ENCODE measurements at places on chromosomes 3 and 15.

GRCh38 chr3:34725774-34726173 is 913.6 kb upstream of the ARPP21 start:
- DNase-seq: no peak

- DNase-seq: no peak
These were observed 74.0 kb upstream of the RARB start for GRCh38 chr3:25354071-25354470.

DNA sequence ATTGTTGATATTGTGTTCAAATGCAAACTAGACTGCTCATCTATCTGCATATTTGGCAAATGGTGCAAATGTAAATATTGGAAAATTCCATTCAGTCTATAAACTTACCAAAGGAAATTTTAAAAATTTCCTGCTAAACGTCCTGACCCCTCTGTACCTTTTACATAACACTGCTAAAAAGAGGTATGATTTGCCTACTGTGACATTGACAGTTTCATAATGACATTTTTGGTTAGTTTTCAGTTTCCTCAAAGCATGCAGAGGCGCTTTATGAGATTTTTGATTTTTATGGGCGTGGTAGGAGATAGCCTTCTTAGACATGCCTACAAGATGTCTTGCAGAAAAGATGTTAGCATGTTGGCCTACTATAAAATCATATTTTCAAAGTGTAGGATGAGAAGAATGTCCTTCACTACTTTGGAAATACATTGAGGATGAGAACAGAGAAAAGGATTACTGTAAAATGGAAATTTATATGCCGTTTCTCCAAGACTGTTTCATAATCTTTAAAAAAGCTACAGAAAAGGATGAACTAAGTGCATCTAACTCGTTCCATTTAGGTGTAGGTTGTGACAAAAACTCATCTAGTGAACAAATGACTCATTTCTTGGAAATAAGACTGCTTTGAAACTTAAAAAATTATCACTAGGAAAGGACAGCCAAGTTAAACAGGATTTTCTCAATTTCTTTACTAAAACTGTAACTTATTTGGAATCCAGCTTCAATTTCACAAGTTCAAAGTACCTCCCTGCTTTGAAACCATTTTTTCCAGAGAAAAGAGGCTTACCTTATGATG is 14.5 kb upstream of the ISLR start:
- DNase-seq: no peak

GRCh38 chr15:50190166-50190570 is 8.2 kb downstream of the SLC27A2 start:
- DNase-seq: no peak

DNA sequence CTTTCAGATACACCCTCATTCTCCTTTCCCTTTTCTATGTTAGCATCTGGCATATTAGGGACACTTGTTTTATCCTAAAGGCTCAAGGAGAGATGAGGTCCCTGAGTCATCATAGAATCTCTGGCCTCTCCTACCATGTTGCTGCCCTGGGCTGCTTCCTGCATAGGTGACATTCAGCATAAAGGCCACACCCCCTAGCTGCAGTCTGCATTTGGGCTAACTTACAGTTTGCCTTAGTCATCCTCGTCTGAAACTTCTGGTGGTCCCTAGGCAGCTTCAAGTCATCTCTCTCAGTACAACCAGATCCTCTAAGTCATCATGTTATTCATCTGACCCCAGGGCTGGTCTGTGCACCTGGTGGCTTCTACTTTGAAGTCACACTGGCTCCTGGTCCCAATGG is 982.7 kb upstream of the NR2F2 start:
- peak; percentile 30 for DNase-seq

GRCh38 chr3:157317895-157318294 is 118.8 kb upstream of the PTX3 start:
- DNase-seq: no peak

DNA sequence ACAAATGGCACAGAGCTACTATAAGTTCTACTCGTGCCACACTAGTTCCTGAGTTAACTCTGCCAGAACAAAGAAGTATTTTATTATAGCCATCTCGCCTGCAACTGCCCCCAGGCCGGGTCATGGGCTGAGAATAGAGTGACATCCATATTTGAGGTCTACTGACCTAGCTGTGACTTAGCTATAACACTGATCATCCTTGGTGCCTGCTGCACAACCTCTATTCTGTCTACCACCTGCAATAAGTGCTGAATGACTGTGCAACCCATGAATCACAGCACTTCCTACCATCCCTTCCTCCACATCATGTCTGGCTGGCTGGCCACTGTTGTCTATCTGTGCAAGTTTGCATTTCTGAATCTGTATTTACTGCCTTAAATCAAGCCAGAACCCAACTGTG is 506.5 kb upstream of the TBL1XR1 start:
- peak; percentile 8 for DNase-seq

DNA sequence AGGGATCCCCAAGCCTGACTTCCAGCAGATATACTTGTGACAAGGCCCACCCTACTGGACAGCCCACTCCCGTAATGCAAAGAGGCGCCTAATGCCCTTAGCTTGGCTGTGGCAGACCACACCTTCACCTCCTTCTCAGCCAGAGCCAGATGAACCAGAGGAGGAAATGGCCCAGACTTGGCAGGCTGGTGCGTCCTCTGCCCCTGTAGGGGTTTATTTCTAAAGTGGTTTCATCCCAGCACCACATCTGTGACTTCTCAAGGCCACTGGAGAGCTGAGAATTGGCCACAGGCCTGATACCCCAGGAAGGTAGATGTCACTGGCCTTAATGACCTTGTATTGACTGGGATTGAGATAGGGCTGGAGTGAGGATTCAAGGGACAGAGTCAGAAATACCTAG is 29.5 kb downstream of the BOC start:
- DNase-seq: no peak

DNA sequence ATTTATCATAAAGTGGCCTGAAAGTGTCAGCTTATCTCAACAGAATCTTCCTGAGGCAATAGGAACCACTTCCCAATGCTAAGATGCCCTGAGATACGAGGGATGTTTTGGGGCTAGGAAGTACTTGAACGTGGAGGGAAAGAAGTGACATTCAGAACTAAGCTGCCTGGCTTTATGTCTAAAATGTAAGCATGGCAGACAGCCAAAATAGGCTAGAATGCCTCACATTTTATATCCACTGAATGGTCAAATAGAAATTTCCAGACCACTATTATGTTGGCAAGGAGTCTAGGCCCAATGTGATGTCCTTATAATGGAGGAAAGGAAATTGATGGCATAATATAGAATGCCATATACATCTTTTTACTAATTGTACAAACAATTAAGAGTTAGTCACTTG is 154.9 kb downstream of the PEX5L start:
- no peak for DNase-seq

GRCh38 chr15:31175484-31175883 is 74.0 kb upstream of the TRPM1 start:
- DNase-seq: no peak

GRCh38 chr3:188209740-188210139 is 55.8 kb downstream of the LPP start:
- DNase-seq: no peak

DNA sequence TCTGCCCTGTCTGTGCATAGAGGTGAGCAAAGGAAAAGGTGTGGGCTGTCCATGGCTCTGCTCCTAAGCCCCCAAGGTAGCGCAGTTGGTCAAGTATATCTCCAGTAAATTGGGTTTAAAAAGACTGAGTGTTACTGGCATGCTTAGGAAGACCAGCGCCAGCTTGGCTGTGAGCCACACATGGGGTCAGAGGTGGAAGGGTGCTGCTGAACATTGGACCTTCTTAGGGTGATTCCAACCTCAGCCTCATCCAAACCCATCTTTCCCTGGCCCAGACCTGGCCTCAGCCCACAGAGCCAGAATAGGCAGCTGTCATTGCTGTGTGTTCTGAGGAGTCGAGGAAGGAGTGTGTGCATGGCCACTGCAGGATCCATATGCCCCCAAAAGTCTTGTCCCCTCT is 5.6 kb downstream of the IL17RE start:
- DNase-seq: no peak

GRCh38 chr3:127637546-127637945 is 8.6 kb downstream of the PODXL2 start:
- DNase-seq: peak; percentile 60

GRCh38 chr15:61584410-61584809 is 355.3 kb upstream of the RORA start:
- no peak for DNase-seq

- peak; percentile 37 for DNase-seq
These were observed 128.0 kb downstream of the LRIG1 start for GRCh38 chr3:66372681-66373350.

GRCh38 chr15:33131552-33132232 is 62.8 kb downstream of the FMN1 start:
- DNase-seq: no peak

DNA sequence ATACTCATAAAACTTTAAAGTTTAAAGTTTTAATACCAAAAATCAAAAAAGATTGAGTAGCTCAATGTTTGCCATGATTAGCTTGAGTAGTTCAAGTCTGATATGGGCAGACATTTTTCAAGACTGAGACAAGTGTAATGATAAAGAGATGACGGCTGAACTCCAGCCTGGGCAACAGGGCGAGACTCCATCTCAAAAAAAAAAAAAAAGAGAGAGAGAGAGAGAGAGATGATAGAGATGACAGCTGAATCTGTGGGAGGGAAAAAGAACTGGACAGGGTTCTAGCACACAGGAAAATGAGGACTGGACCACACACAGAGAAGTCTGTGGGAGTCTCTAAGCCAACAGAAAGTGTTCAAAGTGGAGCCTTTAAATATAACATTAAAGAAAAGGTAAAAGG is 25.2 kb downstream of the CEP152 start:
- no peak for DNase-seq

GRCh38 chr3:121809249-121809648 is 25.6 kb downstream of the IQCB1 start:
- no peak for DNase-seq

DNA sequence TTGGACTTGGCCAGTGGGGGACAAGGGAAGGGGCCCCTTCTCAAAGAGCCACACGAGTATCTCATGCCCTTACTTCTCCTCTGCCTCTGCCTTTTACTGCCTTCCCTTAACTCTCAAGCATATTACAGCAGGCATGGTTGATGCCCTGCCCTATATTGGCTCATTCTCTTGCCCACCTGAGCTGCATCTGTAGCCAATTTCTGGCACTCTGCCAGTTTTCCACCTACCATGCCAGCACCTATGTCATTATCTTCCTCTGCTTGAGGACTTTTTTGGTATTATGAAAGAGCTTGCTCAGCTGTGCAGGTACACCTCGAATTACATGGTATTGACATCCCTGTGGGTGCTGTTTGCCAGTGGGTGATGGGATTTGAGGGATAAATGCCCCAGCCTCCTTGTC is 181.8 kb downstream of the OXSM start:
- DNase-seq: no peak
